GM12864 (cell line): ENCODE measurements at places on chromosomes 6 and 20.

DNA sequence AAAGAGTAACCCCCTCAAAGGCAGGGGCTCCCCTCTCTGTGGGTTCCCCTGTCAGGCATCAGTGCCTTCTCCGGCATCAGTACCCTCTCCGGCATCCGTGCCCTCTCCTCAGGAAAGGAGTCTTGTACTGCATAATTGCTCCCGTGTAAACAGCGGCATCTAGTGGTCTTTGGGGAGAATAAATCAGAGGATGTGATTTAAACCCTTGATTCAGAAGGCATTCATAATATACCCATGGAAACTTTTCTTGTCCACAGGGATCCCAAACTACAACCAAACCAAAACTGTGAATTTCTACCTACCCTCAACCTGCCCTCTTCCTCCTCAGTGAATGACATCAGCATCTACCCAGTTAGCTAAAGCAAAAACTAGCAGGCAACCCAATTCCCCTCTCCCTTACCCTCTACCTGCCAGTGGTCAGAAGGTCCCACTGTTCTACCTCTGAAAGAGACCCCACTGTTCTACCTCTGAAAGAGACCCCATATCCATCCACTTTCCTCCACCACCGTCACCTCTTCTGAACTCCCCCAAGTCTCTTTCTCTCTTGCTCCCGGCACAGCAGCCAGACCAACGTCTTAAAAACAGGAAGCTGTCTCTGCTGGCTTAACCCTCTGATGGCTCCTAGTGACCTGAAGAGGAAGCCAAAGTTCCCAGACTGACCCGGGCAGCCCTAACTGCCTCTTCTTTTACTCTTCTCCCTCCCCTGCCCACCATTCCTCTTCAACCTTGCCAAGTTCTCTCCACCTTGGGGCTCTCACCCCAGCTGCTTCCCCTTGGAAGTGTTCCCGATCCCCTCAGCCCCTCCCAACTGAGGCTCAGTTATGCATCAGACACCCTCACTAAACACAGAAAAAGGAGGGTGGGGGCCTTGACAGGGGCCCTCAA lies 27.2 kb downstream of the UBE2V1 start:
- no peak for DNase-seq

DNA sequence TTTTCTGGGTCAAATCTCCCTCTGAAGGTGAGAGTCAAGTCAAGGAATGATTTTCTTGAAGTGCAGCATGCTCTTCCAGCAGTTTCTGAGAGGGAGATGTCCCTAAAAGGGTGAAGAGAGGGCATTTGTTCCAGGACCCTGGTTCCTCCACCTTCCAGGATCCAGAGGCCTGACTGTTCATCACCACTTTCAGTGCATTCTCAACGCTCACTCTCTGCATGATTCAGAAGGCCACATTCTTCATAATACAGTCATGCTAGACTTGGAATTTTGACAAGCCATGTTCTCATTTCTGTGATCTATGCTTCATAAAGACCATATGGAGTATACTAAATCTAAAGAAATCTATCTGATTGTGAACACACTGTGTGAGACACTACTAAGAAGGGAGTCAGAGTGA lies 85.1 kb downstream of the PDE7B start:
- no peak for DNase-seq

GRCh38 chr6:30542404-30542725 lies 13.9 kb downstream of the GNL1 start:
- no peak for DNase-seq

DNA sequence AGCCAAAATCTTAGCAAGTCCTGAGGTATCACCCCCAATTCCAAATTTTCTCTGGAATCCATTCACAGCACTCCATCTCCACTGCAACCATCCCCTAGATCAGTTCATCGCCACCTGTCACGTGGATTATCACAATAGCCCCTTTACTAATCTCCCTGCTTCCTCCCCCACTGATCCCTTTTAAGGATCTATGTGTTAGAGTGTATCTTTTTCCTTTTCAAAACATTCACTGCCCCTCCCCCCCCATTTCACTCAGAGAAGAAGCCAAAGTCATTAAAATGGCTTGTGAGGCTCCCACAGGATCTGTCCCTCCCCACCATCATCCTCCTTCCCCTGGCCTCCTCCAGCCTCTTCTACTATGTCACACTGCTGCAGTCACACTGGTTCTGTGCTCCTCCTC lies 18.4 kb upstream of the SPAG4 start:
- DNase-seq = no peak

DNA sequence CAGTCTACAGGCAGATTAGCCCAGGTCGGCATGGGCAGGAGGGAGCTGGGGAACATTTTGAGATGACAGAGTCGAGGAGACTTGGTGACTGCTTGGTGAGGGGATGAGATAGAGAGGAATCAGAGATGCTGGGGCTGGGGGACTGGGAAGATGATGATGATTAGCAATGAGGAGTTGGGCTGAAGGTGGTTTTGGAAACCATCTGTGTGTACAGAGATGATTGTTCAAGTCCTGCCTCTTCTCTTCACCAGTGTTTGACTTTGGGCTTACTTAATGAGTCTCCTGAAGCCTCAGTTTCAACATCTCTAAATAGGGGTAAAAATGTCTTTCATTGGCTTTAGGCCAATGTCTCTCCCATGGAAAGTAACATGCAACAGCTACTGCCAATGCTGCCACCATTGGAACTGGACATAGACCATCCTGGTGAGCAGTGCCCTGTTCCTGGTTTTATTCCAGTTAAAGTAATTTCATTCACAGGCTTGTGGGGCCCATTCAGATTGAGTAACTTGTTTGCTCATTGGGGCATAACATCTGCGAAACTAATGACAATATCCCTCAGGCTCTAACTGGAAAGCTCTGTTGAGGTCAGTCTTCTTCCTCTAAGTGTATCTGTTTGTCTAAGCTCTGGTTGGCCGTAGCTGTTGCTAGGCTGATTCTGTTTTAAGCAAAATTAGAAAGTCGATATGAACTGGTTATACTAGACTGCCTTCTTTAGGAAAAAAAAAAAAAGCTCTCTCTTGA lies 99.1 kb downstream of the ARMC2 start:
- DNase-seq = no peak

GRCh38 chr6:7728855-7729590 lies 3.1 kb downstream of the BMP6 start:
- DNase-seq = no peak

DNA sequence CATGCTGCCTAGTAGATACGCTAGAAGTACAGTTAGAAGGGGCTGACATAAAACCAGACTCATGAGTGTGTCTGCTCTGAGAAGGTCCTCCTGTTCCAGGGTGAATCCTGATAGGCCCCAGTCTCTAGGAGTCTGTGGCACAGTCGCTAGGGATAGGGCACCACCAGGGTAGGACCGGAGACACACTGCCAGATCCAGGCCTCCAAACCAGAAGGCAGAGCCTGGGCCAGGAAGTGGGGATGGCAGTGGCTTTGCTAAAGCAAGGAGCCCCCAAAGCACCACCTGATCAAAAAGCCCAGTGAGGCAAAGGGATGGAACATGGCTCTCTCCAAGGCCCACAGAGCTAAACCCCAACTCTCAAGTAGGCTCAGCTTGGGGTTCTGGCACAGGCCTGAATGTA lies 21.6 kb downstream of the MDGA1 start:
- no peak for DNase-seq

DNA sequence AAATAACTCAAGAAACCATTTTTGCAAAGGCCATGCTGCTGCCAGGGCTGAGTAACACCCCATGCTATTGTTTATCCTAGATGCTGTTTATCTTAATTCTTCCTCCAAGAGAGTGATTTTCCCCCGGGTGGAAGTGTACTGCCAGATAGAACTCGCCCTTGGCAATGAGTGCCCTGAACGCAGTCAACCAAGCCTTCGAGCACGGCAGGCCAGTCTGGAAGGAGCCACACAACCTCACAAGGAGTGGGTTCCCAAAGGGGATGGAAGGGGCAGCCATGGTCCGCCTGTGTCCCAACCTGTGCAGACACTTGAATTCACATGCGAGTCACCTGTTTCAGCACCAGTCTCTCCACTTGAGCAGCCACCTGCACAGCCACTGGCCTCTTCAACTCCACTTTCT lies 31.9 kb downstream of the PNPLA1 start:
- DNase-seq = no peak

DNA sequence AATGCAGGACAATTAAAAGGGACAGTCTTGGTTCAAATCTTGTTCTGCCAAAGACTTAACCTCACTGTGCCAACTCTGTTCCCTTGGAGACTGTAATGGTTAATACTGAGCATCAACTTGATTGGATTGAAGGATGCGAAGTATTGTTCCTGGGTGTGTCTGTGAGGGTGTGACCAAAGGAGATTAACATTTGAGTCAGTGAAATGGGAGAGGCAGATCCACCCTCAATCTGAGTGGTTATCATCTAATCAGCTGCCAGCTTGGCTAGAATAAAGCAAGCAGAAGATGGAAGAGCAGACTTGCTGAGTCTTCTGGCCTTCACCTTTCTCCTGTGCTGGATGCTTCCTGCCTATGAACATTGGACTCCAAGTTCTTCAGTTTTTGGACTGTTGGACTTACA lies 474.4 kb downstream of the CD83 start:
- no peak for DNase-seq

GRCh38 chr20:37198932-37199660 lies 19.7 kb upstream of the MROH8 start:
- no peak for DNase-seq

DNA sequence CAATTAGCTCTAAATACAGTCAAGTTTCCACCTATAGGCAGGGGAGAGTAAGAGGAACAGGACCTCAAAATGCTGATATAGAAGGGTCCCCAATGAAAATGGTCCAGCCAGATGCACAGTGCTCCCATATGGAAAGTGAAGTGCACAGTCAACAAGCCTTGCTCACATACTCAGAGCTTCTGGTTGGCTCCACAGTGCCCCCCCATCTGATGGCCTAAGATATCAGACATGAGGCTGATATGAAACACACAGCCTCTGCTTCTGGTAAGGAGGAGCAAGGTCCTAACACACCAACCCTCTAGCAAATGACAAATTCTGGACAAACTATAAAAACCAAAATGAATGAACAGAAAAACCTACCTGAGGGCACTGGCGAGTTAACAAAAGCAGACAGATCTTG lies 111.4 kb upstream of the EMILIN3 start:
- no peak for DNase-seq

DNA sequence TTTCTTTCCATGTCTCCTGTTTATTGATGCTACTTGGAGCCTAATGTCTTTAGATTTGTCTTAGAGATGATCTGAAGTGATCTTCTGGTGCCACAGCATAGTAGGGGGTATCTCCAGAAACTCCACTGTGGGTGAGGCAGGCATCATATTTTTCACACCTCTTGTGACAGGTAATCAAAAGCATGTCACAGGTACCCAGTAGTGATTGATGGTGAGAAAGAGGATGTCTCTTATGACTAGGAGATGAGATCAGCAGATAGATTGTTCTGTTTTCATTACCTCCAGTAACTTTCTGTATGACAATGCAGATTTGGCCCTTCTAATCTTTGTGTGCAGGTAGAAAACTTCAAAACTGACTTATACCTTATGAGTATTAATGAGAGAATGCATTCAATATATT lies 13.5 kb downstream of the NCOA7 start:
- no peak for DNase-seq

GRCh38 chr6:72972579-72972978 lies 252.7 kb downstream of the KHDC1L start:
- DNase-seq = no peak

GRCh38 chr20:60570481-60571277 lies 612.5 kb downstream of the CDH26 start:
- DNase-seq = no peak

- no peak for DNase-seq
Observed at GRCh38 chr6:41427642-41428335, 92.4 kb downstream of the NCR2 start.

- no peak for DNase-seq
Observed at GRCh38 chr6:7107578-7108195, at the start of gene RREB1. Gene RREB1 (plus strand): TSS chr6:7107961. CDS start chr6:7181912, 73,951 bp downstream.

GRCh38 chr6:22828179-22829062 lies 259.1 kb downstream of the HDGFL1 start:
- no peak for DNase-seq

DNA sequence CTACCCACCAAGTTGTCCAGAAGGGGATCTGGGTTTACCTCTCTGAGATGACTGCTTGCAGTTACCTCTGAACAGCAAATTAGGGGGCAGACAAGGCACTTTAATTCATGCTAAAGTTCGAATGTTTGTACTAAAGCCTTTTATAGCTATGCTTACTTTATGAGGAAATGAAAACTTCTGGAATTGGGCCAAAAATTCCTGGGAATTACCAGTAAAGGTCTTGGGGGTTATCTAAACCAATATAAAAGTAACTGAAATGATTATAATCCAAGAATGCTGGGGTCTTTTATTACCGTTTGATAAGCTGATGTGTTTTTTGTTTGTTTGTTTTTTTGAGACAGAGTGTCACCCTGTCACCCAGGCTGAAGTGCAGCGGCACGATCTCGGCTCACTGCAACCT lies 7.9 kb upstream of the LZTS3 start:
- no peak for DNase-seq

DNA sequence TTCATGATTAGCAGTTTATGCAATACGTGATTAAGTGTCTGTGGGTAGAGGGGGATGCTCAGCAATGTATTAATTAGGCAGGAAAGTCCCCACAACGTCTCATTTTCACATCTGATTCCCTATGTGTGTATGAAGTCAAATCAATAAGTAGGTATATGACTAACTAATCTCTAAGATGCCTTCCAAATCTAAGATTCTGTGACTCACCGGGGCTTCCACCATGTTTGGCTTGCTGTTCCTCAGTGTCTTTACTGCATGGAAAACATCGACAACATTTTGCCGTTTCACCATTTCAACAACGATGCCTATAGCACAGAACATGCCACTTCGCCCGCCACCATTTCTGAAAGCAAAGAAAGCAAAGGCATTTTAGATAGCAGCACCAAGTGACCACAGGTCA lies 72.0 kb upstream of the THEMIS start:
- DNase-seq = no peak

DNA sequence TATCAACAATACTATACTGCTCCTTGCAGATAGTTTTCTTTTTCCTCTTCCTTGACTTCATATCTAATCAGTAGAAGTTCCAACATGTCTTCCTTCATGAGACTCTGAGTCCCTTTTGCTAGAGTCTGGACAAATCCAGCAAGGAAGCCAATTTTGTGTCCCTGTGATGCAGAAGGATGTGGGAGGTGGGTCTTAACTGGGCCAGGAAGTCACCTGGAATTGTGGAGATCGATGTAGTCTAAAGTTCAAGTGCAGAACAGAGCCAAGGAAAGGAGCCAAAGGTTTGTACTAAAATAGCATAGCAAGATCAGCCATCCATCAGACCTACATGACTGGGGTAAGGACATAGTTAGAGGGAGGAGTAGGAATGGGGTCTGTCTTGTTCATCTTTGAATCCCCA lies 37.6 kb downstream of the SPTLC3 start:
- no peak for DNase-seq

DNA sequence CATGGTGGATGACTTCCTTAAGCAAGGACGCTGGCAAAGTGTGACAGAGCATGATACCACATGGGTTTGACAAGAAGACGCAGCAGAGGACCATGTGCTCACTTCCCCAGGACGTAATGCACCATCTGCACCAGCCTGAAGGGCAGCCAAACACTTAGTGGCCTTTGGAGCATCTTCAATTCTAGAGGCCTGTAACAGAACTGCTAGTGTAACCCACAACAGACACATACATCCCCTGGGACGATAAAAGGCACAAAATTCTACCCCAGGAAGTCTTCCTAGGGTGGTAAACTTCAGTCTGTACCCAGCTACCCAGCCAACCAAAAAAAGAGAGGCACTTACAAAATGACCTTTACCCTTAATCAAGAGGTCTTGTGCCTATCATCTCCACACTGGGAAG lies 9.2 kb upstream of the CPNE1 start:
- no peak for DNase-seq
